NK-92 treated with Interleukin-12 subunit alpha and Interleukin-12 subunit beta, amount 100 ng/mL, for 24 hours (cell line): ENCODE measurements at places on chromosomes 11 and 22.

- DNase-seq, result no peak
Observed at GRCh38 chr11:117366248-117366647, 38.6 kb downstream of the CEP164 start.

DNA sequence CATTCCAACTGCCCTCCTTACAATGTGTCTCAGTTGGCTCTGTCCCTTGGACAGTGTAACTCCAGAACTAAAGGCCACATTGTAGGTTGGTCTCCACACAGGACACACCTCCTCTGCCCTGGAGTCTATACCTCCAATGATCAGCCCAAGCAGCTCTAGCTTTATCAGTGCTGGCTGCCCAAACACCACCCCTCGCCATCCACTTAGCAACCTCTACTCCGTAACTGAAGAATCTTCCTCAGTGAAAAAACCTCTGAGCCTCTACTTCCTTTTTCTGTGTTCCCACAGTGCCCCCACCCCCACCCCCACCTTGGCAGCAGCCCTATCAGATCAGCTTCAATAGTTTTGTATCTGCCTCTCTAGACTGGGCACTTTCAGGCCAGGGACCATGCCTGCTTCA lies 33.4 kb downstream of the SERPINH1 start:
- DNase-seq, result no peak

GRCh38 chr11:35539781-35540281 lies 14.4 kb upstream of the PAMR1 start:
- DNase-seq, result no peak

GRCh38 chr11:67032830-67033551 lies 10.1 kb downstream of the SYT12 start:
- DNase-seq, result no peak

DNA sequence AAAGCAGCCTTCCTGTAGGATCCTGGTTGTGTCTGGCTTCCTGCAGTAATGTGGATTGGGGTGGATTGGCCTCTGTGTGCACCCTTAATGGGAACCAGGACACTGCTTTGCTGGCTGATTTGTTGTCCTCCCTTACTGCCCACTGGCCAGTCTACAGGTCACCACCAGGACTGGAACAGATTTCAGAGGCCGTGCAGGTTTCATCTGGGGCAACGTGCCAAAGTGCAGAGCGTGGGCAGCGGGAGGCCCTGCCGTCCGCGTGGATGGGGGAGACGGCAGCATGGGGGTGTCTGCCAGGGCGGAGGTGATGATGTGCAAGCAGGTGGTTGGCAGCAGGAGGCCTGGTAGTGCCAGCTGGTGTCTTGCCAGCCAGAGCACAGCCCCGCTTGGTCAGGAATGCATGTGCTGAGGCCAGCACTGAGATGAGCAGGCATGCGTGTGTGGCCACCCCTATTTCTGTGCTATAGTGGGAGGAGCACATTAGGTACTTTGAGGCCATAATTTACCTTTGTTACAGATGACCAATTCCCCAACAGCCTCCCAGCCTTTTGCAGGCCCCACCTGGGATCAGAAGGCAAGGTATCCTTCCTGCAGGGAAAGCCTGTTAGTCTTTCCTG lies 24.3 kb downstream of the BCR start:
- no peak for DNase-seq

GRCh38 chr22:31574055-31574670 lies 77.8 kb downstream of the SFI1 start:
- no peak for DNase-seq

DNA sequence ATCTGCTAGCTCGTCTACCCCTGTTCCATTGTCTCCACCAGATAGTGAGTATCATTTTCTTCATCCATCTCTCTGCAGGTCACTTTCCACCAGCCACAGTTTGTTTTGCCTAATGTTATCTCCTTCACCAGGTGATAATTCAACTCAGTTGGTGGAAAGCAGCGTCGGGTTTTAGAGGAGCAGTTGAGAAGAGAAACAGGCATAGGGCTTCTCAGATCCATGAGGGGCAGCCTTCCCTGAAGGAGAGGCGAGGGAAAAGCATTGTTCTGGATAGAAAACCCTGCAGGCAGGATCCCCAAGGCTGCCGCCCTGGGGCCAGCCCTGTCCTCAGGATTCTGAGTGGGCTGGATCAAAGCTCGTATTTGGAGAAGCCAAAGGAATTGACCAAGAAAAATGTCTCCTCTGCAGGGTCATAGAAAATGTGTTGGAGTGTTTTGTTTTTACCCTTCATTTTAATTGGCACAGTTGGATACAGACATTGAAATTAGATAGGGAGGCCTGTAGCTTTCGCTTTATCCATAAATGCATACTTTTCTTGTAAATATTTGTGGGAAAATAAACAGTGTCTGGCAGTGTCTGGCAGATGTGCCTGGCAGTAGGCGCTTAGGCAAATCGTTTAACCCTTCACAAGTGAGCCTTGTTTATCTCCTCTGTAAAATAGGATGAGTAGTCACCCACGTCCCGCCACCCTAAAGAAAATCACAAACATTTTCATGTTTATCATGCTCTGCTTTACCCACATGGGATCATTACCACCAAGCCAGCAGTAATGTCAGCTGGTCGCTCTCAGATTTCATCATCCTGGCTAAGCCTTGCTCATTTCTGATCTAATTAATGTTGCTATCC lies 73.4 kb upstream of the TTC12 start:
- no peak for DNase-seq

- DNase-seq, result no peak
Observed at GRCh38 chr11:82365351-82365750, 368.3 kb downstream of the FAM181B start.

DNA sequence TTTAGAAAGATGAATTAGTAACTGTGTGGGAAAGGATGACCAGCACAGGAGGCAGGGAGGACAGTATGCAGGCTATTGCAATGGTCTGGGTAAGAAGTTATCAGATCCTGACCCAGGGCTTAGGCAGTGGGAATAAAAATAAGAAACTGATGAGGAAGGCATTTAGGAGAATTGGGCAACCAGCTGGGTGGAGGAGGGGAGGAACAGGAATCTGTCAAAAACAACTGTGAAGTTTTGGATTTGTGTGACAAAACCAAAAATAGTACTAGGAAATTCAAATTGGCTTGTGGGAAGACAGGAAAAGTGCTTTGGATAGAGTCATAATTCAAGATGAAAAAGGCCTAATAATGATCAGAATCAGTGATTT lies 27.9 kb downstream of the MMP13 start:
- DNase-seq, result no peak

GRCh38 chr11:76568139-76568538 lies 102.4 kb downstream of the LRRC32 start:
- no peak for DNase-seq

DNA sequence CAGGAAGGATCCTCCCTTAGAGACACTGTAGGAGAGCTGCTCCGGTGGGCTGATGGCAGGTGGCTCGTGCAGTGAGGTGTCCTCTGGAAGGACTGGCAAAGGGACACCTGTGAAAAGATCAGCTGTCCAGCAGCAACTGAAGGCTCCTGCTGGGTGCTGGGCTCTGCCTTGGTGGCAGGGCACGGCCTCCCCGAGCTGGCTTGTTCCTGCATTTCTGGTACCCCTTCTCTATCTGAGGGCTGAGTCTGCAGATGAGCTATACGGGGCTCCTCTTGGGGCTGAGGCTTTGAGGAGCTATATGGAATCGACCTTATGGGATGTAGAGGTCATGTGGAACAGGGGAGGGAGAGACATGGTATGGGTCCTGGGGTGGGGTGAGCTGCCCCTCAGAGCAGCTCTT lies 875.8 kb downstream of the BRD1 start:
- DNase-seq, result no peak

- no peak for DNase-seq
Observed at GRCh38 chr22:31177420-31178162, 17.6 kb downstream of the RNF185 start.

DNA sequence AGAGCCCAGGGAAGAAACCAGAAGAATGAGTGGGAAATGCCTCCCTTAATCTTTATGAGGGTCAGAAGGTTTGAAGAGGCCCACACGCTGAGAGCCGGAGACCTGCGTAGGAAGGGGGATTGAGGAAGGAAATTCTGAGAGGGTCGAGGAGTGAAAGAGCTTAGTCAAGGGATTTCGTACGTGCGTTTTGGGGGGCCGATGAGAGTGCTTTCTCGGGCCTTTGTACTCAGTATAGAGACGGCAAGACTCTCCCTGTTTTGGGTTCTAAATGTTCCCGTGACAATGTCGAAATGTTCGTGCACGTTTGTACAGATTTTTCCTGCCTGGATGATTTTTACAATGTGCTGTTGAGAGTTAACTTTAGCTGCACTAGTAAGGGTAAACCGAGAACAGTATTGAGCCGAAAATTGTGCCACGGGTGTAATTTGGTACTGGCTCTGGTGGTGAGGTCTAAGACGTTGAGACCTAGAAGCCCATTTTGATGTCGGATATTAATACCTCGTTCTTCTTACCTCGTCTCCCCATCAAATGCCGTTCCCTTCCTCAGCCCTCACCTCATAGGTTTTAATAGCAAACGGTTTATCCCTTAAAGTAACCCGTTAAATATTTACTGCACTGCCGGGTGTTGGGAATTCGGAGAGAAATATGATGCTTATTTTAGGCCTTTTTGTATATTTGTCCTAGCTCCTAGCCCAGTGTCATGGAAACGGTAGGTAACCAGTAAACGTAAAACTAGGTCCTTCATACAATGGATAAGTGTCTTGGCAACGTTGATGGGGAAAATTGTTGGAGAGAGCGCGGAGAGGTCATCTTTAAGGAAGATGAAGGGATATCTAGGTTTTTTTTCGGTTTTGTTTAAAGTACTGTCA lies 734 bp downstream of the C11orf58 start:
- no peak for DNase-seq

DNA sequence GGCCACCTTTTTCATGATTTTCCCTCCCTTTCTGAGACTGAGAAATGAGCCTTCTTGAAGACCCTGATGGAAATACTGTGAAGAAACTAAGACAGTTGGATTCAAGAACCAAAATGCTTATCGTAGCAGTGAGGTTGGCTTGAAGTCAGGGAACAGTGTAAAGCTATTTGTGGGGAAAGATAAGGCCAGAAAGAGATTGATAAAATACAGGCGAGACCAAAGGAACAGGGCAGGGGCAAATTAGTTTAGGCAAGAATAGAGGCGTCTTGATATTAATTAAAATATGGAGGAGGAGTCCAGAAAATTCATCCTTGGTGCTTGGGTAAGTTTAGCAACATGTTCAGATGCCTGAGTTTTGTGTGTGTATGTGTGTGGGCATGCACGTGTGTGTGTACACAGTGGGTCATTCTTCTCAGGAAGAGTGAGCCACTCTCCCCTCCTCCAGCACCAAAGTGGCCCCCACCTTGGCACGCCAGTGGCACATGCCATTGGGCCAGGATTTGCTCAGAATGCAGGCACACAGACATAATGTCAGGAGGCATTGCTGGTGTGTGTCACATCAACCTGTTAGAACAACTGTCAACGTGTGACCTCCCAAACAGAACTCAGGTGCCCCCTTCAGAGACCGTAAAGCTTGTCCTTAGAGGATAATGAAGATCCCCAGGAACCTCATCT lies 3.9 kb upstream of the EHF start:
- DNase-seq, result no peak

- no peak for DNase-seq
Observed at GRCh38 chr22:37421468-37421877, 5.8 kb downstream of the ELFN2 start.

DNA sequence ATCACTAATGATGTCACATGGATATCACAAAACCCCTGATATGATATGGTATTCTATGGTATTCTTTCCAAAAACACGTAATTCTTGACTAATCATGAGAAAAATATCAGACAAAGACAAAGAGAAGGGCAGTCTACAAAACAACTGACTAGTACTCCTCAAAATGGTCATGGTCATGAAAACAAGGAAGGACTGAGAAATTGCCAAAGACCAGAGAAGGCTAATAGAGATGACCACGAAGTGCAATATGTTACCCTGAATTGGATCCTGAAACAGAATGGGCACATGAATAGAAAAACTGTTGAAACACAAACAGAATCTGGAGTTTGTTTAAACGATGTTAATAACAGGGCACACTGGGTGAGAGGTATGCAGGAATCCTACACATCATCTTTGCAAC lies 10.2 kb downstream of the CKAP5 start:
- no peak for DNase-seq

DNA sequence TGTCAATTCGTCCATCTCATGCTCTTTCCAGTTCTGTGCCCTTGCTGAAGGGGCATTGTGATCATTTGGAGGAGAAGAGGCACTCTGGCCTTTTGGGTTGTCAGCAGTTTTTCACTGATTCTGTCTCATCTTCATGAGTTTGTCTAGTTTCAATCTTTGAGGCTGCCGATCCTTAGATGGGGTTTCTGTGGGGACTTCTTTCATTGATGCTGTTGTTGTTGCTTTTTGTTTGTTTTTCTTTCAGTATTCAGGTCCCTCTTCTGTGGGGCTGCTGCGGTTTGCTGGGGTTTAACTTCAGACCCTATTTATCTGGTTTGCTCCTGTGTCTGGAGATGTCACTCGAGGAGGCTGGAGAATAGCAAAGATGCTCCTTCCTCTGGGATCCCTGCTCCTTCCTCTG lies 224.3 kb downstream of the JRKL start:
- no peak for DNase-seq

GRCh38 chr22:17267661-17268330 lies 48.6 kb upstream of the ADA2 start:
- no peak for DNase-seq

DNA sequence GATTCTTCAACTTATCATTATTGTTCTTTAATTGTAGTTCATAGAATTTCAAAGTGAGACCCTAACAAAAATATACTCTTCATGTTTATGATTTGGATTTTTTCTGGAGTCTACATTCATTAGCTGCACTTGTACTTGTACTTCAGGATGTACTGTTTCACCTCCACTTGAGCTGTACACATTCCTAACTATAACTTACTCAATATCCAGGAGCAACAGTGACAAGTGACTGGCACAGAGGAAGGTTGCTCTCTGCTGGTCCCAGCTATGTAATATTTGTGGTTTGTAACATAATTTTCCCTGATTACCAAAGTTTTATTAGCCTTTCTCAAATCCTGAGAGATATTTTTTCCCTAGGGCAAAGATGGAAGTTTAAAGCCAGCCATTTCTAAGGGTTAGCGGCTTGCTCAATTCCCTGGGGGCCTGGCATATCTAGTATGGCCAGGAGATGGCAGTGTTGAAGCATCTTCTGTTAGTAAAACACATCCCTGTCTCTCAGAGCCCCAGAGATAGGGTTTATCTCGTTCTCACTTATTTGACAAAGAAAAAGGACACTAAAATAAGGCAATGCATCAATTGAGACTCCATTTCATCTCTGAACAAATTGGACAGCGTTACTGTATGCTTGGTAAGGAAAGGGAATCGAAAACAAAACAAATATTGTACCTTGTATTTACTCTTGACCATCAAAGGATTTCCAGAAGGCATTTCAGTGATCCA lies 14.2 kb downstream of the OR52A5 start:
- DNase-seq, result peak; percentile 2

DNA sequence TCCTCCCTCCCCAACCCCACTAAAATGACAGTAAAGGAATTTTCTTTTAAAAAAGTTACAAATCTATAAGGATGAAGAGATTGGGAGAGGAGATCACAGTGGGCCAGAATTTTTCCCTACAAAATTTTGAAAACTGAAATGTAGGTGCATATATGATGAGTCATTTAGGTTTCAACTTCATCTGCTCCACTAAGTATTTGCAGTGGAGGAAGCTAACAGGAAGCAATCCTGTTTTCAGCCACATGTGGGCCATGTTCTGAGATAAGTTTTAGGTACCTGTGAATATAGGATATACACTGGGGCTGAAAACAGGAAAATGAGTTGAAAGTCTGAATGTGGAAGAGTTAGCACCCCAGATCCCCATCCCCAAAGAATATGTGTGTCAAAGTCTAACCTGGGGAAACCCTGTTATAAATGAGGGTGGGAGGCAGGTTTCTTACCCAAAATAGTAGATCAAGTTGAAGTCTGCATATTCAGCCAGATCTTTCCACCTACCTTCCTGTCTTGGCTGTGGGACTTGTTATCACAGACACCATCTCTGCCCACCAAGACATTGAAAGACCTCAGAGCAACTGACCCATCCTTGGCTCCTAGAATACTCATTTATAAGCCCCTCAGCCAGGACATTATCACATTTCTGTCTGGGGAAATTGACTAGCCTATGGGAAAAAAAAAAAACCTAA lies 87.3 kb downstream of the PACS1 start:
- DNase-seq, result no peak
